NCI-H1436 (cell line): ENCODE measurements at places on chromosomes 2 and 18.

GRCh38 chr2:136075476-136075875 lies 42.5 kb downstream of the CXCR4 start:
- DNase-seq, result no peak

GRCh38 chr2:189516546-189516945 lies 64.0 kb downstream of the SLC40A1 start:
- DNase-seq, result no peak

DNA sequence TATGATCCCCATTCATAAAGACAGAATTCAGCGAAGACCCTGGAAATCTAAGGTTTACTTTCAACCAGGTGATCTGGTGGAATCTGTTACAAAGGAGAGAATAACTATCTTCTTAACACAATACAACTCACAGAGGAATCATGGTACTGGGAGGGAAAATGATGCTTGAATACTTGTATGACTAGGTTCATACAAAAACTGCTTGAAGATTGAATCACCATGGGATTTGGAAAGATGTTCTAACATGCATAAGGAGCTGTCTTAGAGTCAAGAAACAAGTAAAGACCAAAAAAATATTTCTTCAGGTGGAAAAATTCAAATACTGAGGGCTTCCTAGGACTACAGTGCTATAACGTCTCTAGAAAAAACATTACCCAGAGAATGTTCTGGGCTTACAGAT lies 32.2 kb downstream of the COL5A2 start:
- no peak for DNase-seq

DNA sequence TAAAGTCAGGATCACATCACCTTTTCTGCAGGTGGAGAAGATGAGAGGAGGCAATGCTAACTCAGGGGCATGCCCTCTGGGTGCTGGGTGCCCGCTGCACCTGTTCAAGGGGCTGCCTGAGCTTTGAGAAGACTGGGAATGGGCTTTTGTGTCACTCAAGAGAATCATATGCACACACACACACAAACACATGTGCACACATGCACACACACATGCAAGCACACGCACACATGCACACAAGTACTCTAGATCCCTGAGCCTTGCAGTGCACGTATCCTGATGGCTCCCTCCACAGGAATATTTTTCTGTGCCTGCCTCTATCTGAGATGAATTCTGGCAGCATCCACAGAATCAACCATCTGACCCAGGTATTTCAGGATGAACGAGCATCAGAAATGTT lies 110.0 kb upstream of the TEX51 start:
- DNase-seq, result no peak

DNA sequence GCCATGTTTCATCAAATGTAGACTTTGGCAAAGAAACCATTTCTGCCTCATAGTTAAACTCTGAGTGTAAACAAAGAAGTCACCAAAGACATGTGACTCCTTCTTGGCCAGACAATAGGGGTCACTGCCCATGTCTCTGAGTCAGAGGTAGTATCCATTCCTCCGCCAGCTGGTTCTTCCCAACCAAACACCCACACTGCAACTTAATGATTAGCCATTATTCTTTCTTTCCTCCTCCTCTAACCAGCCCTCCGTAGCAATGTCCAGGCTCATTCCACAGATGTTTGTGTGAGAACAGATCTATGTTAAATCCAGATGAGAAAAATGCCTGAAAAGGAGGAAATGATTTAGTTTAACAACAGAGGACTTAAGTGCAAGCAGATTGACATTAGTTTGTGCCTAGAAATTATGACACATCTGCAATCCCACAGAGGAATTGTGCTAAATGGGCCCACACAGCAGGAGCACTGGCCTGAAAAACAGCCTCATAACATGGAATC lies 127.9 kb upstream of the SH3BP4 start:
- no peak for DNase-seq

- DNase-seq, result no peak
Observed at GRCh38 chr2:66982766-66983165, 414.4 kb upstream of the ETAA1 start.

DNA sequence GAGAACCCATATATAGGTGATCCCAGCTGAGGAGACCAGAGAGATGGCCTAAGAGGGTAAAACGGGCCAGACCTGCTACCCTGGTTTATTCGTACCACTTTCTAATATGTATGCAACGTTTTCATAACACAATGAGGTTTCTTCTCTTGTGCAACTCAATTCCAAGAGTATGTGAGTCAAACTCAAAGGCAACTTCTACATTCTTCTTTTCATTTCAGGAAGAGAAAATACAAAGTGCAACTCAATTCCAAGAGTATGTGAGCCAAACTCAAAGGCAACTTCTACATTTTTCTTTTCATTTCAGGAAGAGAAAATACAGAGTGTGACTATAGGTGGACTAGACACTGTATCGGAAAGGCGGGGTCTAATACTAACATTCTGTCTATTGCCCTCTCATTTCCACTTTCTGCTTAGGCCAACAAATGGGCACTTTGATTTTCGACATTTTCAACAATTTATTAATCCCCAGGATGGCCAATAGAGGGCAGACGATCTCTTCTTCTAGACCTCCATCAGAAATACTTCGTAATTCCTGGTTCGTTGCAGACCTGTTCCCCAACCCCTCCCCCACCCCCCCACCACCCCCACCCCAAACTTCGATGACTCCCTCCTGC lies 3.7 kb upstream of the CRIM1 start:
- DNase-seq, result peak; percentile 2

GRCh38 chr2:49801898-49802450 lies 647.7 kb upstream of the FSHR start:
- DNase-seq, result no peak

DNA sequence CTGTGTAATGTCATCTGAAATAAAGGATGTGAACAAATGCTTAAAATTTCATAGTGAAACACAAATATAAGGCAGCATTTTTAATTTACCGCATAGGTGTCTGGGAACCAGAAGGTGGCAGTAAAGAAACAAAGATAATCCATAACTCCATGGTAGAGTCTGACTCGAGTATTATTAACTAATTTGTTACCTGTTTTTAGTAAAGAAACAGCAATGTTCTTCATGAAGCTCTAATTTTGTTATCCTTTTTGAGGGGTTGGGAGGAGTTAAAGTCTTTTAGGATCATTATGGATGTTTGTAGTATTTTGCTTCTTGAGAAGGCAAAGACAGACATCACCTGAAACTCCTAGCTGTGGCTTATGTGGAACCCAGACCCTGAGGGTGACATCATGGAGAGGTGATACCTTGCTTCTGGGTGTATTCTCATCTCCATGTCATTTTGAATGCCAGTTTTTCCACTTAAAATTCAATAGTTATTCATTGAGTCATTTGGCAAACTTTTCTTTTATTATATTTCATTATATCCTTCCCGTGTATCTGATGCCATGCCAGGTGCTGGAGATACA lies 286.2 kb upstream of the EPAS1 start:
- peak; percentile 28 for DNase-seq

- DNase-seq, result no peak
Observed at GRCh38 chr18:13019301-13019700, 28.1 kb downstream of the CEP192 start.

GRCh38 chr2:95086017-95086416 lies 35.6 kb downstream of the MRPS5 start:
- no peak for DNase-seq

DNA sequence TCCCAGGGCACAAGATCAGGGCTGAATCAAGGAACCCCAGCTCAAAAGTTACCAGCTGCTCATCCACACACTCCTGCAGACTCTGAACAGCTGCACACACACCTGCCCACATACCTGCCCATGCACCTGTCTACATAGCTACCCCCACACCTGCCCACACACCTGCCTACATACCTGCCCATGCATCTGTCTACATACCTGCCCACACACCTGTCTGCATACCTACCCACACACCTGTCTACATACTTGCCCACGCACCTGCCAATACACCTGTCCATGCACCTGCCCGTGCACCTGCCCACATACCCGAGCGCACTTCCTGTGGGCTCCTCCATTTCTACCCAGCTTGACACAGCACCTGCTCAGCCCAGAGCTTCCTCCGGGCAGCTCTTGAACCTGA lies 122.8 kb upstream of the AGAP1 start:
- DNase-seq, result no peak

DNA sequence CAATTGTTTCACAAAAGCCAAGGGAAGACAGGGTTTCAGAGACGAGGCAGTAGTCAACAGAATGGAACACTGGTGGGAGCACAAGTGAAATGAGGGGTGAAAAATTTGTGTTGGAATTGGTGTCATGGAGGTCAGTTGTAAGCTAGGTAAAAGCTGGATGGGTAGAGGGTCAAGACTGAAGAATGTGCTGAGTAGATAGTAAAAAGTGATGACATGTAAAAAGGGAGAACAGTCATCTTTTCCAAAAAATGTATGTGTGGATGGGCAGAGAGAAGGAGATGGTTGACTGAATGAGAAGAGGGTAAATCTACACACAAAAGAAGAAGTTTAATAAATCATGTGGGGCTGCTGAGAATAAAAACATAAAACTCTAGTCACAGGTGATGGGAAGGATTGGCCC lies 92.7 kb upstream of the COL3A1 start:
- no peak for DNase-seq

- DNase-seq, result no peak
Observed at GRCh38 chr2:53708988-53709387, 58.6 kb upstream of the CHAC2 start.

DNA sequence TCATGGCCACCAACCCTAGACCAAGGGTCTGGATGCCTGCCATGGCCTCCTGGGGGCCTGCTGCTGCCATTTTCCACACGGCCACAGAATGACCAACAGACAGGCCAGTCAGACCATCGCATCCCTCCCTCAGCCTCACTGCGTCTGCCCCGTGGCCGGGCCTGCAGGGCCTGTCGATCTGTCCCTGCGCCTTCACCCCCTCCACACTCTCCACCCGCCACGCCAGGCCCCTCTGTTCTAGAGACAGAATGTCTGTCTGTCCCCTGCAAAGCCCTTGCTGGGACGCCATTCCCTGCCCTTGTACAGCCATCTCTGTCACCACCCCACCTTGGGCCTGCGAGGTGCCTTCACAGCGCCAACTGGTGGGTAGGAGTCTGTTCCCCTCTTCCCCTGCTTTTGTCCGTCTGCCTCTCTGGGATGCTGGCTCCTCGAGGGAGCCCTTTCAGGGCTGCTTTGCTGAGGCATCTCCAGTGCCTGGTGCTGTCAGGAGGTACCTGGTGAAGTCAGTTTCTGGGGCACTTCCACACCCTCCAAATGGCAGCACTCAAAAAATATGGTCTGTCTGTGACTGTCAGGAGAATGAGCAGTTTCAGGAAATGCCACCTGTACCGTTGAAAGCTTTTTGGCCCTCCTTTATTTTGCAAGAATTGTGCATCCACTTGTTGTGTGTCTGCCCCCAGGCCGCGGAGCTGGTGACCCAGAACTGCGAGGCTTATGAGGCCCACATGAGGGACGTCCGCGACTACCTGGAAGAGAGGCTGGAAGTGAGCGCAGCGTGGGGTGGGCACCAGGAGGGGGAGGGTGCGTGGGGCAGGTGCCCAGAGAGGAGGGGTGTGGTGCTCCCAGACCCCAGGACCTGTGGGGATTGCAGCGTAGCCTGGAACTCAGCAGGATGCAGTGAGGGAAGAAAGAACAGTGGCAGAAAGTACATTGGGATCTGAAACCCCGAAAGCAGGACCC lies 6.7 kb upstream of the ESPNL start:
- no peak for DNase-seq

DNA sequence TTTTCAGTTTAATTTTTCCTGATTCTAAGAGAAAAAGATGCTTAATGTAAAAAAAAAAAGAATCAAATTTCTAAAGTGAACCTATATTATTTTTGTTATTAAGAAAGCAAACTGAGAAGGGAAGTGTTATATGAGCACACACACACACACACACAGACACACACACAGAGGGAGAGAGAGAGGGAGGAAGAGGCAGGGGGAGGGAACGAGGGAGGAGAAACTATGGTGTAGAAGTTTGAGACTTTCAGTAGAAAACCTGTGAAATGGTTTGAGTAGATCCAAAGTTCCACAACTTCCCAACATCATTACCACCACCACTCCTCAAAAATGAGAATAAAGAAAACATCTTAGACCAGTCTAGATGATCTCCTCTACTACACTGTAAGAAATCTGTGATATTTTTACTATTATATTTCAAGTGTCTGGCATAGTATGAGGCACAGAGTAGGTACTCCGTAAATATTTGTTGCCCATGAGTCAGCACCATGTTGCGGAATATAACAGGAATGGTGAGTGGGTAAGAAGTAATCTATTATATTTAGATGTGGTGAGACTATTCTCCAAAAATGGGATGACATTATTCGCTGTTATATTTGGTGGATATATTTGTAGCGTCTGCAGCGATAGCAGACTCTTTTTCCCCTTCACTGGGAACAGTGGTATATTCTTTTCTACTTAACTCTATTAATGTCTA lies 149.4 kb upstream of the DNMT3A start:
- no peak for DNase-seq

DNA sequence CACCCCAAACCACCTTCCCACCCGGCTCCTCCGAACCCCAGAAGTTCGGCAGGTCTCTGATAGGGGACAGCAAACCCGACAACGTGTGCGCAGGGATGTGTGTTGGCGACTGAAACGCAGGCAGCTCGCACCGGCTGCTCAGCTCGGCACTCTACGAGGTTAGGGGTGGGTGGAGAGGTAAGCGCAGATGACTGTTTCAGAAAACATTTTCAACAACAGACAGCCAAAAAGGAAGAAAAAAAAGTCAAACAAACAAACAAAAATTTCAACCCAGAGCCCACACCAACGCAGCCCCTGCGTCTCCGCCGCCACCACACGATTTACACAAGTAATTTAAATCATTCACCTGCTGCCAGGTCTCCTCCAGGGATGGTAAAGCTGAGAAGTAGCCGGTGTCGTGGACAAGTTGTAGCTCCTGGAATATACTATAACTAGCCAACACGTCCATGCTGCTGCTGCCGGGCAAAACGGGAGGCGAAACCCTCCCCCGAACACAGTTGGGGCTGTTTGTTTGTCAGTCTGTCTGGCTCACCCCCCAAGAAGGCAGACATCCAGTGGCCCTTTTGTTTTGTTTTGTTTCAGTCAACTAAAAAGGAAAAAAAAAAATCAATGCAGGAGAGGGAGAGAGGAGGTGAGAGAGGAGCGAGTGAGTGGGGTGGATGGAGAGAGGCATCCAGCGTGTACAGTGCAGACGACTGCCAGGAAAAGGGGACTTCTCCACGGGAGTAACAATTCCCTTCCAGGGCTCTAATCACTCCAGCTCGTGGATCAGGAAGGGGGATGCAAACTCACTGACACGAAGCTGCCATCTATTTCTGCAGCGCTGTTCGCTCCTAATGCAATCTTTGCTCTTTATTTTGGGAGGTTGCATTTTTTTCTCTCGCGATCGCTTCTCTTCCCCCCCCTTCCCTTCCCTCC lies at the start of gene KLF7:
KLF7 (minus strand) TSS at position 828 of the 918 bp plus-strand sequence; CDS start at position 448, 380 bp downstream.
- no peak for DNase-seq
